ENCODE measurements at places on chromosomes 6 and 20.

- no peak for DNase-seq
These were observed 6.7 kb downstream of the ZKSCAN4 start for GRCh38 chr6:28245206-28245941.

- DNase-seq = peak; percentile 80
These were observed 87.2 kb upstream of the EDN1 start for GRCh38 chr6:12203001-12203400.

GRCh38 chr6:3701631-3702030 is 49.9 kb downstream of the PXDC1 start:
- no peak for DNase-seq

DNA sequence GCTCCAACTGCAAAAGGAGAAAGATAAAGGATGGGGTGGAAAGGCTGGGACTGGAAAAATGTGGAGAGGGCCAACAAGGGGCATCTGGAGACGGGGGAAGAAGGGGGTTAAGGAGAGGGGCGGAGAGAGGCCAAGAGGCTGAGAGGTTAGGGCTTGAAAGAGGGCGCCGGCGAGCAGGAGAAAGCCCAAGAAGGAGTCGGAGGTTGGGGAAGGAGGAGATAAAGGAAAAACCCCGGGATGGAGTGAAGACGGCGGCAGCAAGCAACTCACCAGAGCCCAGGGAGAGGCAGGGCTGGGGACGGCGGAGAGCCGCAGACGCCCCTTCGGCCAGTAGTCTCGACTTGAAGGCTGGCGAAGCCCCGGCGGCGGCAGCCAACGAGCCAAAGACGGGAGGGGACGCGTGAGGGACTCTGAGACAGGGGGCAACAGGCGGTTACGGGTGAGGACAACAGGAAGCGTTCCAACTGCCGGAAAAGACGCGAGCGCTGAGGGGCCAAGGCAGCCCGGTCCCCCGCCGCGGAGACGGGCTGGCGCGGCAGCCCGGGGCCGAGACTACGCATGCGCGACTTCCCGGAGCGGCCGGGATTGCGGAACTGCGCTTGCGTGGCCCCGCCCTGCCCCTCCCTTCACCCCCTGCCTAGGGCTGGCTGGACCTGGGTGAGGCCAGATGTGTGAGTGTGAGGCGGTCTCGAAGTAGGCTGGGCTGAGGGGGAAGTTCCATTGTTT is at the start of gene STK38:
TSS of gene STK38 (minus strand) at position 560 of the 726 bp plus-strand sequence. CDS start 7,277 bp downstream, outside the sequence.
- peak; percentile 98 for DNase-seq

DNA sequence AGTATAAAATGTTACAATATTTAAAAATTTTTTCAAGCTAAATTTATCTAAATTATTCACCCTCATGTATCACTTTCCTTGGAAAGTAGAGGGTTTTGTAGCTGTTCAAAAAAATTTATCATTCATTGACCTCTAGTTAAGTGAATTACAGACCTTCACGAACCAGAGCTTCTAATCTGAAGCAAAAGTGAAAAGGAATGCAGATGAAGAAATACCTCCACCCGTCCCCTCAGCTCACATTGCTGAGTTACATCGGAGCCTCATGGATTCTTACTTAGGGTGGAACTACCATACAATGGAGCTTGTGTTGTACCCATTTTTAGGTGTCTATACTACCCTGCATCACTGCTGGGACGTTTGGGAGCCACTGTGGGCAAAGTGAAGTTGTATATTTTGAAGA is 146.2 kb upstream of the NEDD9 start:
- DNase-seq = no peak

DNA sequence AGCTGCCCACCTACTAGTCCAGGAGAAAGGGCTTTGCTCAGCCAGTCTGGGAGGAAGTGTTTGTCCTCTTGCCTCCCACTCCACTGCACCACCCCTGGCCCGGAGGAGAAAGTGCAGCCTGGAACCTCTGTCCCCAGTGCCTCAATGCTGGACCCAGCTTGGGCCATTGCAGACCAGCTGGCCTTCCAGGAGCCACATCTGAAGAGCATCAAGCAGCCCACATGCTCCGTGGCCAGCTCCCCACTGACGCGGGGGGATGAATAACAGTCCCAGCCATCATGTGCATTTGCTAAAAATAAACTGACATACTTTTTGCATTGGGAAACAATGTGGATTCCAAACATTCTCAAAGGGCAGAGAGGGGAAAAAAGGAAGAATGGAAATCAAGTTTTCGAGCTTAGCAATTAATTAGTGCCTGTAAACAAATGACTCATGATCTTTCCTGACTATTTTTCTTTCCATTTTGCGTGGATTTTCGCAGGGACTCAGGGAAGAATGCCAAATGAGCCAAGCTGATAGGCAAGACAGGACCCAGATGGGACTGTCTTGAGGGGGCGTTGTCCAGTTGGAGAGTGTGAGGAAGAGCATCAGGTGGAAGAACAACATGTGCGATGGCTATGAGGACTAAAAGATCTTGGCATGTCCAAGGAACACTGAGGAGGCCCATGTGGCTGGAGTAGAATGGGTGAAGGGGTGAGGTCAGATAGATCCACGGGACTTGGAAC is 34.1 kb downstream of the CEBPB start:
- peak; percentile 69 for DNase-seq

GRCh38 chr20:32336918-32337347 is 21.2 kb upstream of the ASXL1 start:
- no peak for DNase-seq
